Cortex of kidney (tissue), 1 donor: ENCODE measurements at places on chromosomes 16 and 17.

- no peak for DNase-seq
These were observed 6.0 kb downstream of the HSDL1 start for GRCh38 chr16:84138824-84139627.

DNA sequence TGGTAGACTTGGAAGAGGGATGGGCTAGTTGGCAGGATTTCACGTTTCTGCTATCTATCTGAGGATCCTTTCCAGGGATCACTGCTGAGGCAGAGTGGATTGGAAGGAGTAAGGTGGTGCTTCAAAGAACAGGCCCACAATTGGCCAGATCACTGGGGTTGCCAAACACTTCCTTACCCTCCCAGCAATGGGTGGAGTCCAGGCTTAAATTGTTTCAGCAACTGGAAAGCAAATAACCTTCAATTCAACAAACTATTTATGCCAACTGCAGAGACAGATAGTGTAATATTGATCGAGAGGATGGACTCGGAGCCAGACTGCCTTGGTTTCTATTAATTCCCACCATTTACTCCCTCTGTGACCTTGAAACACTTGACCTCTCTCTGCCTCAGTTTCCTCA, 2.1 kb downstream of the ARRB2 start:
- DNase-seq = no peak

DNA sequence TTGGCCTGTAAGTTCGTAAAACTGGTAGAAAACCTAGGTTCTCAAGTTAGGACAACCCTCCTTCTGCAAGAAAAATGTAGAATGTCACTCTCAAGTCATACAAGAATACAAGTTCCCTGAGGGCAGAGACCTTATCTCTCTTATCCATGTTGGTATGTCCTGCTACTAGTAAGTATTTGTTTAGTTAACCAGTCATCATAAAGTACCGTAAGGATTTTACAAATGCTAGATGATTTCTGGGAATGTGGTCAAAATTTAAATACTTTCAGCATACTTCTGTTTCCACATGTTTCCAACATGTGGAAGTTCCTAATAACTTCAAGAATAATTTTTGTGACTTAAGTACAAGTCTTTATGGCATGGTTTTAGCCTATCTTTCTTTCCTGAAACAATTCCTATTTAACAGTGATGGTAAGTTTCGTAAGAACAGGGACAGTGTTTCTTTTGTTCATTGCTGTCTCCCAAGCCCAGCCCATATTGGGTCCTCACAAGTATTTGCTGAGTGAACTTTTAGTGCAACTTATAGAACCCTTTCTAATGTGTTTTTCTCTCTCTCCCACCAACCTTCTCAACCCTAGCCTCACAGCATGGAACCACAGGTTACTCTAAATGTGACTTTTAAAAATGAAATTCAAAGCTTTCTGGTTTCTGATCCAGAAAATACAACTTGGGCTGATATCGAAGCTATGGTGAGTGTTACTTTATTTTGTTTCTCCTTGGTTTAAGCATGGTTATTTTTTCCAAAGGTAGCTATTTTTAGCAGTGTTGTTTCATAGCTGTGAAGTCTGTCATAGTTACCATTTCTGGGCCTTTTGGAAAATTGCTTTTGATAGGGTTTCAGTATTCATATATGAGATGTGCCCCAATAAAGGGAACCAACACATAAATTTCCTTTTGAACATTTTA, 4.5 kb downstream of the NBR1 start:
- no peak for DNase-seq

- no peak for DNase-seq
These were observed 70.6 kb upstream of the TOX3 start for GRCh38 chr16:52617591-52617990.

DNA sequence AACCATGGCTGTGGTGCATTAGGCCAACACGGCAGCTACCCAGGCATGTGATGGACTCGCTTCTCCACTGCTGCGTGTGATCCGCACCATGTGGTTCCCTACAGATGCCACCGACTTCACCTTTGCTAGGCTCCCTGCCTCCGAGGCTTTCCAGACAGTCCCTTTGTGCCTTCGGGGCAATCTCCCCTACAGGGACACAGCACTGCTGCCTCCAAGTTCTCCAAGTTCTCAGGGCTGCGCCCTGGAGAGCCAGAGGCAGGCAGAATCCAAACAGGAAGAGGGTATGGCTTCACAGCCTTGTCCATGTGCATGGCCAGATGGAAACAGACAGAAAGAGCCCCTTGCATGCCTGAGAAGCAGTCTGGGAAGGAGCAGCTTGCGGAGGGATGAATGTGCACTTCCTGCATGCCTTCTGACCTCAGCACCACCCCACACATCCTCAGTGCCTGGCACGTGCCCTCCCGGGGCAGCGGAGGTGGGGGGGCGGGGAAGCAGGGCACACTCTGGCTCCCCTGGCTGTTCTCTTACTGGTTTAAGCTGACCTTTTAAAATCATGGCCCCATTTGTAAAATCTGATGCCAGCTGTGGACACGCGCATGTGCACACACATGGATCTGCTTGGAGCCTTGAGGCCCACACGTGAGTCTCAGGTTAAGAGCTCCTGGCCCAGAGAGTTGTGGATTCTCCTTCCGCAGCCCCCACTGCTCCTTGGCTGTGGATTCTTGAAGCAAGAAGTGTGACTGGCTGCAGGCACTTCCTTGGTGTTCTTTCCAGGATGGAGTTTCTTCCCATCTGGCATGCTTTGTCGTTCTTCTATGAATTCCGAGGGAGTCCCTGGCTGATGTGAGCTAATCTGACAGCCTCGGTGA, 55.3 kb upstream of the MTSS2 start:
- no peak for DNase-seq

- DNase-seq = no peak
These were observed 143.8 kb upstream of the RPL38 start for GRCh38 chr17:74059479-74060240.

DNA sequence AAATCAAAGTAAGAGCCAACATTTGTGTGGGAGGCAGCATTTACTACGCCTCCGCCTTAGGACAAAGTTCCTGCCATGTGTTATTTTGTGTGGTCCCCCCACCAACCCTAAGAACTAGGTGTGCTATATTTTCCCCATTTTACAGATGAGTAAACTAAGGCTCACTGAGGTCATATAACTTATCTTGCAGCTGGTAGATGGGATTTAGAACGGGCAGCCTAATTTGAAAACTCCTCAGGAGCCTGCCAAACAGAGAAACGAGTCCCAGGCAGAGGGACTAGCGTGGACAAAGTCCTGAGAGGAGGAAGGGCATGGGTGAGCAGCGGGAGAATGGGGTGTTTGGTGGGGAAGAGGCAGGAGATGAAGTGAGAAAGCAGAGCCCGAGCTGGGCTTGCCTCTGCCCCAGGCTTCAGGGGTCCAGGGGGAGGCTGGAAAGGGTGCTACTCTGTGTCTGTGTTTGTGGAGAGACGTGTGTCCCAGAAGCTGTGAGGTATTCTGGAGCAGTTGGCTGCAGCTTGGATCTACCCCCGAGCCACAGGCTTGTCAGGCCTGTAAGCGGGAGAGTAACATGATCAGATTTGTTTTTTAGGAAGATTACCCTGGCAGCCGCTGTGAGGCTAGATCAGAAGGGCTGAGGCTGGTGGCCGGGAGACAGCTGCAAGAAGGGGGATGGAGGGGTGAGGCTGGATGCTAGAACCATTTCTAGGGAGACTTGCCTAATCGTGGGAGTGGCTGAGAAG, 5.0 kb downstream of the MLLT6 start:
- DNase-seq = no peak

GRCh38 chr16:53761962-53762703, 58.2 kb downstream of the FTO start:
- DNase-seq = no peak

- DNase-seq = no peak
These were observed 69.8 kb upstream of the DNAH17 start for GRCh38 chr17:78647032-78647431.

GRCh38 chr17:74453665-74454196, 12.7 kb upstream of the CD300A start:
- DNase-seq = no peak

- DNase-seq = no peak
These were observed 3.0 kb upstream of the CHD3 start for GRCh38 chr17:7885367-7886226.

DNA sequence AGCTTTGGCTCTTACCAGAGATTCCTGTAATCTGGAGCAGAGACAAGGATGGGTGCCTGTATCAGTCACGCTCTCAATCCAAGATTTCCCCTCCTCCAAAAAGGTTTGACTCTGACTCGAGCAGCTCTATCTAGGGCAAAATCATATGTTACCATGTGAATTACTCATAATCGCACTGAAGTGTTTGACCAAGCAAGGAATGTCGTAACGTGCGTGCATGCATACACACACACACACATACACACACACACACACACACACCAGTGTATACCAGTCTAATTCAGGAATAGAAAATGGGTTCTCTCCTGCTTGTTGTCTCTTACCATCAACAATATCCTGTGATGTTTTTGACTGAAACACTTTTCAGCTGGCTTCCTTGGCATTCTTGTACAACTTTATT, 835.1 kb downstream of the KCNJ2 start:
- DNase-seq = no peak

DNA sequence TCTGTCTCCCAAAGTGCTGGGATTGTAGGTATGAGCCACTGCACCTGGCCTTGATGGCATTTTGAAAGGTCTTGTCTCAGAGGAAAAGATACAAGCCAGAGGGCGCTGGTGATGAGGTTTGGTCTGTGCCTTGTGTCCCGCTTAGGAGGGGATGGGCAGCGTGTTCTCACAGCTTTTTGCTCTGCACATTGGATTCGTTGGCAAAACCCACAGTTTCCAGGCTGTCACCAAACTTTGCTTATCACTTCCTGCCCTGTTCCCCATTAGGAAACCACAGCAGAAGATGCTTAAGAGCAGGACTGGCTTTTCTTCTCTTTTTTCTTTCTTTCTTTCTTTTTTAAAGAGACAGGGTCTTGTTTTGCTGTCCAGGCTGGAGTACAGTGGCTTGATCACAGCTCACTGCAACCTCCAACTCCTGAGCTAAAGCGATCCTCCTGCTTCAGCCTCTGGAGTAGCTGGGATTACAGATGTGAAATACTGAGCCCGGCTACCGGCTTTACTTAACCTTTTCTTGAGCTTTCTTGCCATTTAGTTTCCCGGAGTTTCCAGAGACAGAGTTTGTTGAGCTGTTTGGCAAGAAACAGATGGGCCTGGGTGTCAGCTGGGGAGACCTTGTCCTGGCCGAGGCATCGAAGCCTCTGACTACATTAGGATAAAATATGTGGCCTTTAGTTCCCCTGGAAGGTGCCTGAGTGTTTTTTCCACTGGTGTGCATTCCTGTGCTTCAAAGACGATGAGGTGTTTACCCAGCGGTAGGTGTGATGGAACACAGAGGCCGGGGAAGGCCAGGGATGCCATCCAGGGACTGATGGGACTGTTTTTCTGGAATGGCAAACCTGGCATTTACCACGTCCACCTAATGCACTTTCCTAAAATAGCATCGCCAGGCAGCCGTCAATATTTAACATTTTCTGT, 112.9 kb downstream of the ABCC1 start:
- no peak for DNase-seq

GRCh38 chr17:3663102-3664011, 5.0 kb downstream of the TAX1BP3 start:
- DNase-seq = no peak

DNA sequence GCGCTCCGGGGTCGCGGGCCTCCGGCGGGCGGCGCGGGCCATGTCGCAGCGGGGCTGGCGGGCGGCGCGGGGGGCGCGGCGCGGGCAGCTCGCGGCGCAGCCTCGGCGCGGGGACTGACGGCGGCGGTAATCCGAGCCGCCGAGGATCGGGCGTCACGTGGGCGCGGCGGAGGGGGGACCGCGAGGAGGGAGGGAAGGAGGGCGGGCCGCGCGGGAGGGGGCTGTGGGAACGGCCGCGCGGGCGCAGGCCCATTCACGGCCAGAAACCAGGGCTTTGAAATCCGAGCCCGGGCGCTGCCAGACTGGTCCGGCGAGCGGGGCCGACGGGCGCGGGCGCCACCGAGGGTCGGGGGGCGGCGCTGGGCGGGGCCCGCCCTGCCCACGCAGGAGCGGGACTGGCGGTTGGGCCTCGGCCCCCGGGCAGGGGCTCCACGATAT, at the start of gene MTSS2:
Gene MTSS2, minus strand, starts transcription at position 116 of the 438 bp plus-strand sequence. CDS start 262 bp downstream, outside the sequence.
- DNase-seq = no peak

DNA sequence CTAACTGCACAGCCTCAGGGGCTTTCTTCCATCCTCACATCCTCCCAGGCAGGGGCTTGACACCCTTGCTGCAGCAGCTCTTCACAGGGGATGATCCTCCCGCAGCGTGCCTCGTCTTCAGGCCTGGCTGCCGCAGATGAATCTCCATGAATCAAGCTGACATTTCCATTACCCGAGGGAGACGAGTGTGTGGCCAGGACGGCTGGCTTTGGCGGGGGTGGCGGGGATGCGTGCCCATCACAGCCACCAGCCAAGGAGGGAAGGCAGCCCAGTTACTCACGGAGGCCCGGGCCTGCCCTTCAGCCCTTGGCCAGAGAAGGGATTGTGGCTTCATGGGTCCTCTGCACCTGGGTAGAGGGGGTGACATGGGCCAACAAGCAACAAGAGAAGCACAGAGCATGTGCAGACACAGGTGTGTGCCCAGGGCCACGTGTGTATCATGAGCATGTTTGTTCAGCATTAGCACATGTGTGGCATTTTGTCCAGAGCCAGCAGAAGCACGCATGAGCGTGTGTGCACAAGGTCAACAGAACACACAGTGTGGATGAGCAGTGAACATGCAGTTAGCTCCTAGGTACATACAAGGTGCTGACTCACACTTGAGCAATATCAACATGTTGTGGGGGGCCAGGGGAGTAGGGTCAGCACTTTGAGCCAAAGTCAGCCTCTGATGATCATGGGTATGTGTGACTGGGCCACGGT, 236.4 kb downstream of the KATNIP start:
- no peak for DNase-seq

GRCh38 chr16:67468731-67469130, 12.2 kb downstream of the ATP6V0D1 start:
- no peak for DNase-seq

DNA sequence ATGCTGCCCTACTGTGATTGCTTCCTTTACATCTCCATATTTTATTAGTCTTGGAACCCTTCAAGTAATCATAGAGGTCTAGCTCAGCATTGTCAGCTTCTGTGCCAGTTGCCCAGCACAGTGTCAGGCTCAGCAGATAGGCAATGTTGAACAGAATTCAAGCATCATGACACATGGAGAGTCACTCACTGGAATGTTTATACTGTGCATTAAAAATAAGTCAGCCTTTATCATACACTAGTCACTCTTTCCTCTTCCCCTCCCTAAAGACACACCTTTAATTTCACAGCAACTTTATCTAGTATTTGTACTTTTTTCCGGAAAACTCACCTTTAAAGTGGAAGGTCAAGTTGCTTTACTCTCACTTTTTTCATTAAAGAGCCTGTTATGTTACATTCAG, 253.8 kb upstream of the CDH11 start:
- no peak for DNase-seq

GRCh38 chr17:17057057-17057551, 14.8 kb downstream of the MPRIP start:
- DNase-seq = no peak

DNA sequence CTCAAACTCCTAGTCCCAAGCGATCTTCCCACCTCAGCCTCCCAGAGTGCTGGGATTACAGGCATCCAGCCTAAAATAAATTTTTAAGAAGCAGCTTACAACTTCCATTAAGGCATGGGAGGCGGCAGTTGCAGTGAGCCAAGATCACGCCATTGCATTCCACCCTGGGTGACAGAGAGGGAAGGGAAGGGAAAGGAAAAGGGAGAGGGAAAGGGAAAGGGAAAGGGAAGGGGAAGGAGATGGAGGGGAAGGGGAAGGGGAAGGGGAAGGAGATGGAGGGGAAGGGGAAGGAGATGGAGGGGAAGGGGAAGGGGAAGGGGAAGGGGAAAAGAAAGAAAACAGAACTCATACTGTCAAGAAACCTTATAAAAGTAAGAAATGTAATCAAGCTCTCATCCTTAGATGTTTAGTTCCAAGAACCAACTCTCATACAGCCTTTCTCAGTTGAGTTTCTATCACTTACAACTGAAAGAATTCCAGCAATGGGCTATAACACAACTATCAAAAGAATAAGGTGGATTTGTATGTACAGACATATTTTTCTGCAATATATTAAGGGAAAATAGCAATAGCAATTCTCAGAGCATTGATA, 43.1 kb downstream of the SHCBP1 start:
- no peak for DNase-seq
